ENCODE measurements at places on chromosomes 4 and X.

DNA sequence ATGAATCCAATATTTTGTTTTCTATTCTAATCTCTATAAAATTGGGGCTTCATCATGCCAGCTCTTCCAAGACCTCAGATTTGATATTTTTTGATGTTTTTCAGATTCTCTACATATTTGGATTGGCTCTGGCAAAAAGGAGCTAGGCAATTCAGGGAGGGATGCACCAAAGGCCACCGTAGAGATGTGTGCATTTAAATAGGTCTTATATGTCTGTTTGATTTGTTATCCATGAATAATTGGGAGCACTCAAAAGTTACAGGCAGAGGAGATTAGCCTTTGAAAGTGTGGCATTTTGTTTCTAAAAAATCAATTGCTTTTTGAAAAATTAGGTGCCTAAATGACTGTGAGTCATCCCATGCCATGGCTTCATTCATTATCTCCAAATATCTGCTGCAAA lies 147.1 kb upstream of the RPS6KA6 start:
- no peak for DNase-seq

DNA sequence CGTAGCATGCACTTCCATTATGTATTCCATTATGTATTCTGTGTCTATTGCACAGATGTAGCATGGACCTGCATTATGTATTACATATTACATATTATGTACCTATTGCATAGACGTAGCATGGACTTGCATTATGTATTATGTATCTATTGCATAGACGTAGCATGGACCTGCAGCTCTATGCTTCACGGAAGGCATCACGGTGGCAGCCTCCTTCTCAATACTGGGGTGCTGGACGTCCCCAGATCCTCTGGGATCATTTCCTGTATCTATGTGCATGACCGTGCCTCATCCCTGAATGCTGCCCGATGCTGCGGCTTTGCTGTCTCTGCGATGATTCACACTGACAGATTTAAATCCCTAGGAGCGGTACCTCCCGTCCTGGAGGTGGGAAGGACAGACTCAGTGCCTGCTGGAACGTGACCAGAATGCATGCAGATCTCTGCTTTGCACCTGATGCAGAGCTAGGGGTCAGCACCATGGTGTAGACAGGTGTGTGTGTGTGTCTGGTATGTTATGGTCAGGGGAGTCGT lies 317.5 kb downstream of the DHRSX start:
- no peak for DNase-seq

DNA sequence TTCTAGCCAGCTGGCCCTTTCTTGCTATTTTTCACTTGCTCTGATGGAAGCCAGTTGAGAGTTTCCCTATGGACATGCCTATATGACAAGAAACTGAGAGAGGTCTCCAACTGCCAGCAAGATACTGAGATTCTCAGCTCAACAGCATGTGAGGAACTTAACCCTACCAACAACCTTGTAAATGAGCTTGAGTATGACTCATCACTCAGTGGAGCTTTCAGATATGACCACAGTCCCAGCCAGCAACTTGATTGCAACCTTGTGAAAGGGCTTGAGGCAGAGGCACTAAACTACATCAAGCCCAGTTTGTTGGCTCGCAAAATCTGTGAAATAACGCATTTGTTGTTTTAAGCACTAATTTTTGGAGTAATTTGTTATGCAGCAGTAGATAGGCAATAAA lies 175.8 kb downstream of the COMMD8 start:
- DNase-seq = no peak

- no peak for DNase-seq
Observed at GRCh38 chr4:87360338-87360935, 30.6 kb downstream of the HSD17B11 start.

GRCh38 chr4:82818664-82819662 lies 20.4 kb upstream of the SCD5 start:
- no peak for DNase-seq

GRCh38 chrX:31500921-31501320 lies 429.1 kb upstream of the FTHL17 start:
- no peak for DNase-seq

DNA sequence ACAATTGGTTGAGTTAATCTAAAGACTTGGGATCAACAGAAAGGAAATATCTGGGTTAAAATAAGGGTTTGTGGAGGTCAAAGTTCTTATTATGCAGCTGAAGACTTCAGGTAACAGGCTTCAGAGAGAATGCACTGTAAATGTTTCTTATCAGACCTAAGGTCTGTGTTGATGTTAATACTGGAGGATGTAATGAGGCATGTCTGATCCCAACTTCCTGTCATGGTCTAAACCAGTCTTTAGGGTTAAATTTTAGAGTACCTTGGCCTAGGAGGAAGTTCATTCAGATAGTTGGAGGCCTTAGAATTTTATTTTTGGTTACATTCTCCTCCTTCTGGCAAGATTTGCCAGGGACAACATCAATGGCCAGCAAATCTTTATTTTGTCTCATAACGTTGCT lies 72.1 kb upstream of the GC start:
- no peak for DNase-seq

DNA sequence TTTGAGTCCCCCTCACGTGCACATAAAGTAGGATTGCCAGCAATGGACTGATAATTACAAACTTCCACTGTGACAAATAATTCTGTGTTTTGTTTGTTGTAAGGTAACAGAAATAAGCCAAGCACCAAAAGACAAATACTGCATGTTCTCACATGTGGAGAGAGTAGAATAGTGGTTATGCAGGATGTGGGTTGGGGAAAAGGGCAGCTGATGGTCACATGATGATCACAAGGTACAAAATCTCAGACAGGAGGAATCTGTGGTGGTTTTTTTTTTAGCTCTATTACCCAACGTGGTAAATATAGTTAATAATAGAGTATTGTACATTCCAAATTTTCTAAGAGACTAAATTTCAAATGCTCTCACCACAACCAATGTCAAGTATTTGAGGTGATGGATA lies 182.3 kb downstream of the BANK1 start:
- DNase-seq = no peak

DNA sequence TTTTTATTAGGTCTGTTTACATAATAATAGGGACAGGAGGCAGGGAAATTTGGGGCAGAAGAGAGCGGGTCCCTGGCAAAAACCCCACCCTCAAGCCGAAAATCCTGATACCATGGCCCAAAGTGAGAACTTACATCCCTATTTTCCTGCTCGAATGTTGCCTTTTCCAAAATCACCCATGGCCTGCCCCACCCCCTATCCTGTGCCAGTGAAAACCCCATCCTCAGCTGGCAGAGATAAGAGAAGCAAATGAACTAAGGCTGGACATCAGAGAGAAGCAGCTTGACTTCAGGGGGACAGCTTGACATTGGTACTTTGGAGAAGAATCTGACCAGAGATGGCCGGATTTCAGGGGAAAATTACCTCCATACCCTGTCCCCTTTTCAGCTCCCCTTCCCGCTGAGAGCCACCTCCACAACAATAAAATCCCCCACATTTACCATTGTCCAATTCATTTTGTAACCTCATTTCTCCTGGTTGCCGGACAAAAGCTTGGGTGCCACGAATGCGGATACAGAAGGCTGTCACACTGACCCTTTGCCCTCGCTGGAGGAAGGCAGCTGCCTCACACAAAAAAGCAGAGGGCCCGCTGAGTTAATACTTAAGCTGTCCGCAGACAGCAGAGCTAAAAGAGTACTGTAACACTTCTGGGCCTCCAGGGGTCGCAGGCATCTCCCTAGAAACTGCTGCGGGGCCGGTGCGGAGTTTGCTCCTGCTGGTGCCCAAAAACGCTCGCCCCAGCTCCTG lies 196.2 kb downstream of the SNCA start:
- no peak for DNase-seq

DNA sequence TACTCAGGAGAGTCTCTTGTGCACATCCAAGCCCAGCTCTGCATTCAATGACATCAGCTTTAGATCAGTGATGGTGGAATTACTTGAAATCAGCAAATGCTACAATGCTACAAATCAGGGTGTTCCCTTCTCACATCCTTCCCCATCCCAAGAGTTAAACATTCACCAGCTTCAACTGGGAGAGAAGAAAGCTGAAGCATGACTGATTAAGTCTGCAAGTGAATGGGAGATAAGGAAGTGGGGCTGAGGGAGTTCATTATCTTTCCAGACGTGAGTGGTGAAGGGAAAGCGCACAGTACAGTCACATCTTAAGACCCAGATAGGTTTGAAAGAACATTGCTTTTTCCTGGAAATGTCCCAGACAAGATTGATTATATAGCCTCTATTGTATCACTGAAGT lies 26.2 kb upstream of the MAP9 start:
- DNase-seq = no peak

- DNase-seq = no peak
Observed at GRCh38 chrX:105462186-105462585, 241.7 kb upstream of the TEX13A start.

GRCh38 chrX:104118765-104119164 lies 6.4 kb downstream of the ZCCHC18 start:
- DNase-seq = no peak

GRCh38 chr4:166538491-166539005 lies 665.5 kb downstream of the TLL1 start:
- no peak for DNase-seq

DNA sequence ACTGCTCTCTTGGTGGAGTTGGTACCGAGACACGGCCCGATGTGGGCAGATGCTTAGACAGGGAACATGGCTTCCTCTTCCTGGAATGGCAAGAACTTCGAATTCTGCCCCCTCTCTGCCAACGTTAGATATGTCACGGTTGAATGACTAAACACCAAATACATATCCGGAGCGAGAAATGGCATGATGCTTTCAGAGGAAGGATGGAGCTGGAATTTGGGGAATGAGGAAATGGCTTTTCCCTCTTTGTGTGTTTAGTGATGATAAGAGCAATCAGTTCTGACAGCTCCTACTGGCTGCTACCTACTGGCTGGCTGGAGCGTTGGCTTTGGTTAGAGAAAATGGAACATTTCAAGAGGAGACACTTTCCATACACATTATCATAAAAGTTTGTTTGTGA lies 140.0 kb downstream of the DHRSX start:
- DNase-seq = no peak

- DNase-seq = no peak
Observed at GRCh38 chr4:124212815-124213630, 499.5 kb downstream of the ANKRD50 start.

DNA sequence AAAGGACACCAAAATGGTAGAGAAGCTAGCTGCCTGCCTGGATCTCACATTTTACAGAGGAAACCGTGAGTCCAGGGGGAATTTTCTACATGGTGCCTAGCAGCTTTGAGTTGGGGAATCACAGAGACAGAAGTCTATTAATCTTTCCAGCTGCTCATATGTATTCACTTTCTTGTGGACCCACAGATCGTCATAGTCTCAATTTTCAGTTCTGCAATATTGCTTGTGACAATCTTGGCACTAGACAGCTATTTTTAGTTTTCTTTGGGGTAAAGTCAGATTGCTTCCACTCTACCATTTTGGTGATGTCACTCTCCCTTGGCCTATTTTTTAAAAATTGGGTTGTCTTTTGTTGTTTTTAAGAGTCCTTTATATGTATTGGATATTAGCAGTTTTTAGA lies 233.4 kb upstream of the STK26 start:
- DNase-seq = no peak

DNA sequence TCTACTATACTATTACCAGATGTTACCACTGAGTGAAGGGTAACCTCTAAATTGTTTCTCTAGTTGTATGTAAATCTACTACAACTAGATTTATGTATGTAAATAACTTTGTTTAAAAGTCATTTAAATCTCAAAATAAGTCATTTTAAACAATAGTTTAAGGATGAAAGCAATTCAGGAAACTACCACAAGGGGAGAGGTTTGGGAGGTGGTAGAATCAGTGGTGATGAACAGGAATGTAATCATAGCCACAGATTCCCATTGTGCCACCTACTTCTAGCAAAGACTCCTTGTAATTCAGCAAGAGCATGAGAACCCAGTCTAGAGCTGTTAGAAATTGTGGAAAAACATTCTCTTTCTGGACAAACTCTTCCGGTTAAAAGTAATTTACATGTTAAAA lies 234.6 kb downstream of the SLC7A11 start:
- no peak for DNase-seq

GRCh38 chrX:111649638-111650037 lies 31.3 kb upstream of the ALG13 start:
- no peak for DNase-seq

DNA sequence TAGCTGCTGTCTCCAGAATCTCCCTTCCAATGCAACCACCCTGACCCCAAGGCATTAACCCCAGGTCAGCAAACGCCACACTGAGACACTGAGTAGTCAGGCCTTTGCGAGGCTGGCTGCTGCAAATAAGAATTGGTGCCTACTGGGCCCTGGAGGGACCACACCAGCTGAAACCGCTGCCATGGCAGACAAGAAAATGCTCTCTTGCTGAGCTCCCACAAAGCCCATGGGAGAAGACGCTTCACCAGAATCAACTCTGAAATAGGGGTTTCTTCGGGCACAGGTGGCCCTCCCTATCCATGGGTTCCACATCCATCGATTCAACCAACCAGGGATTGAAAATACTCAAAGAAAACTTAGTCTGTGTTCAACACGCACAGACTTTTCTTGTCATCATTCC lies 26.7 kb upstream of the CRMP1 start:
- DNase-seq = no peak

GRCh38 chr4:79923281-79923680 lies 149.7 kb downstream of the ANTXR2 start:
- DNase-seq = no peak

All from cerebellar nuclear complex (tissue), 1 donor.